Activated CD8-positive, alpha-beta memory T cell treated with anti-CD3 and anti-CD28 coated beads for 48 hours (primary cell): ENCODE measurements at places on chromosomes 13 and 19.

DNA sequence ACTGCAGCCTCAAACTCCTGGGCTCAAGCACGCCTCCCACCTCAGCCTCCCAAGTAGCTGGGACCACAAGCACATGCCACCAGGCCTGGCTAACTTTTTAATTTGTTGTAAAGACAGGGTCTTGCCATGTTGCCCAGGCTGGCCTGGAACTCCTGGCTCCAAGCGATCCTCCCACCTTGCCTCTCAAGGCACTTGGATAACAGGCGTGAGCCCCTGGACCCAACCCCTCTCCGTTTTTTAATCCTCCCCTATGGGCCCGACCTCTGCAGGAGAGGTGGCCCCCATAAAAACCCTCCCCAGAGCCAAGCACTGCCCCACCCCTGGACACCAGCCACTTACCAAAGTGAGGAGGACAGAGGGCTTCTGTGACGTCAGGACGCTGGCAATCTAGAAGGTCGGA is 28.6 kb downstream of the PEPD start:
- no peak for DNase-seq

DNA sequence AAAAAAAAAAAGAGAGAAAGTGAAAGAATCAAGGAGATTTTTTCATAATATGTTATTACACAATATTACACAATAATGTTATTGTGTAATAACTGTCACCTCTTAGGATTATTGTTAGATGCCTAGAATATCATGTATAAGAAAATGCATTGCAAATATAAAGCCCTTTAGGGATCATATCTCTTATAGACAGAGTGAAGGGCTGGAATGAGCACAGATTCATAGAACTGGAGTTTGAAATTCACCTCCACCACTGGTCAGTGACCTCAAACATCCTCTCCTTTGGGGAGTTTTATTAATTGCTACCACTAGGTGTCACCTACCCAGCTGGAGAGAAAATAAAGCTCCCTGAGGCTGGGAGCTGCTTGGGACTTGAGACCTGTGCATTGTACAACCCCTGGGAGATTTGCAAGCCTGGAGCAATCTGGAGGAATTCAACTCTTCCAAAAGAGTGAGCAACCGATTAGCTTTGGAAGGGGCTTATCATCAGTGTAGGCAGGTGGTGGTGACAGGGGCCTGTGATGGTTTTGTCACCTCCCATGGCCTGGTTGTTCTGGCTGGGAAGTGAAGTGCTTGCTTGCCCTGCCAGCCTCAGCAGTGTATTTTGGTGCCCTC is 30.3 kb upstream of the FRY start:
- DNase-seq = no peak

- DNase-seq = no peak
Observed at GRCh38 chr19:40279761-40280607, 5.2 kb downstream of the AKT2 start.

DNA sequence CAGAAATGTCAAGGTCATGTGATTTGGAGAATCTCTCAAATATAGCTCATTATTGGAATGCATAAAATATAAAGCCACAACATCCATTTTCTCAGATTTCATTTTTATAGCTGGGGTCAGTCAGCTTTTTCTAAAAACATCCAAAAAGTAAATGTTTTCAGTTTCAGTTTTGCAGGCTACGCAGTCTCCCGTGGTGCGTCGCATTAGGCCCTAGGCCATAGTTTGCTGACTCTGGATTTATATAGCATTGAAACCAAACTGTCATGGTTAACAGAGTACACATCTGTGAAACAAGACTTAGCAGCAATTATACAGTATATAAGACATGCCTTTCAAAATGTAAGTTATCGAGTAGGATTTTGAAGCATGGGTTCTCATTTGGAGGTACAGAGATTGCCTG is 140.0 kb downstream of the IRS2 start:
- DNase-seq = no peak

GRCh38 chr13:108263621-108264355 is 5.7 kb upstream of the TNFSF13B start:
- DNase-seq = no peak

- DNase-seq = no peak
Observed at GRCh38 chr13:106534639-106535551, 567 bp downstream of the EFNB2 start.

DNA sequence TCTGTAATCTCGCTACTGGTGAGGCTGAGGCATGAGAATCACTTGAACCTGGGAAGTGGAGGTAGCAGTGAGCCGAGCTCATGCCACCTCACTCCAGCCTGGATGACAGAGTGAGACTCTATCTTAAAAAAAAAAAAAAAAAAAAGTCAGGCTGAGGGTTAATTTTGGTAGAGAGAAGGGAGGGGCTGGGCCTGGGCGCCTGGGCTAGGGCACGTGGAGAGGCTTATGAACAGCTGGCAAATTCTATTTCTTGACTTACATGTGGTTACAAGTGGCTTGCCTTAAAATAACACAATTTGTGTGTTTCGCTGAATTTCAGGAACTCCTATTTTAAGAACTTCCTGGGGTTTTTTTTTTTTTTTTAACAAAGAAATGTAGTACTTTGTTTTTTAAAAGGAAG is 47.6 kb upstream of the MAP3K10 start:
- no peak for DNase-seq
